ENCODE measurements at places on chromosomes 4 and X.

GRCh38 chrX:85084770-85085393 is 81.2 kb downstream of the APOOL start:
- DNase-seq = peak; percentile 23

DNA sequence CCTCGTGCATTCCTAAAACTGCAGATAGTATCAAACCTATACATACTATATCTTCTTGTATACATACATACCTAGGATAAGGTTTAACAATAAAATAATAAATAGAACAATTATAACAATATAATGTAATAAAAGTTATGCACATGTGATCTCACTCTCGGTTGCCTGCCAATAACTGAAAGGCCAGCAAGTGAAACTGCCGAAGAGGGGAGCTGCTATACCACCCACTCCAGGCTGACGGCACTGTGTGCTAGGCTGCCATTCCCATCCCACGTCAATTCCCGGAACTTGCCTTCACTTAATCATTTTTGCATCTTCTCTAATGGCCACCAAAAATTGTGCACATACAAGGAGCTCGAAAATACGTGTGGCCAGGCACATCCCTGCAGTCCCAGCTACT is 451.1 kb upstream of the FAT1 start:
- DNase-seq = no peak

DNA sequence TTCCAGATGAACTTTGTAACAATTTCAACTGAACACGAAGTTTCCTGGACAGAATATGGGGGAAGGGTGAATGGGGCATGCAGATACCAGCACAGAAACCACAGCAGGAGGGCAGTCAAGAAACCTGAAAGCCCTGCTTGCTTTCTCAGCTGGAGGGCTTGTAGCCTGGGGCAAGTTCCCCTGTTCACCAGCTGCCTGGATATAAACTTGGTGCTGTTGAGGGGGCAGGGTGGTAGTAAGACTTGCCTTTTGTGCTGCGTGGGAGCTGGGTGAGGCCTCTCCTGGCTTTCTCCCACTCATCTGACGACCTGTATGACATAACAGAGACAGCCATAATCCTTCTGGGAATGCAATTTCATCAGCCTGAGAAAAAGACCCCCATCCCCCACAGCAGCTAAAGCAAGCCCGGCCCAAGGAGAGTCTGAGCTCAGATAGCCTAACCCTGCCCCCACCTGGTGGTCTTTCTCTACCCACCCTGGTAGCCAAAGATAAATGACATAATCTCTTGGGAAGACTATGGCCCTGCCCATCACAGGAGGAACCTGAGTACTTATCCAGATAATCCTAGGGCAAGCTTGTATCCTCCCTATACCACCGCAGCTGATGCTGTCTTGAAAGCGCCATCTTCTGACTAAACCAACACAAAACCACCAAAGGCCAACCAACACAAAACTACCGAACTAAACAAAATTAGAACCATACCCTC is 234.3 kb downstream of the LAS1L start:
- DNase-seq = peak; percentile 11

DNA sequence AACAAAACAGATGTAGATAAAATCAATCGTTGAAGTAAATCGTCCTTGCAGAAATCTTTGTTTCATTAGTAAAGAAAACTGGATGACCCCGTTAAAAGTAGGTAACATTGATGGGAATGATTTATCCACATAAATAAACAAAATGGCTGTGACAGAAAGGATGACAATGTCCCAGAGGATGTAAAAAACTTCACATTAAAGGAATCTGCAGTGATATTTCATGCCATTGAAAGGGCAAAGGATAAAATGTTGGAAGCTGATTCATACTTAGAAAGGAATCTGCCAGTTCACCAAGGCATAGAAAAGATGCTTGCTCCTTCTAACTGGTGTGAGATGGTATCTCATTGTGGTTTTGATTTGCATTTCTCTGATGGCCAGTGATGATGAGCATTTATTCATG is 24.2 kb upstream of the EPGN start:
- no peak for DNase-seq

DNA sequence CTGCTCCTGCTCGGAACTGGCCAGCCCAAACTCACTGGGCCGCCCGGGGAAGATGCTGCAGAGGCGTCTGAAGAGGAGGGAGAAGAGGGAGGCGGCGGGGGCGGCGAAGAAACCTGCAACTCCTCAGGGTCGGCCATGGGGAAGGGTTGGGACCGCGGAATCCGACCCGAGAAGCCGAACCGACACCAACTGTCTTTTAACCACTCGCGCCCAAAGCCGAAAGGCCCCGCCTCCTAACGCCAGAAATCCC is at the start of gene C4orf46:
Gene C4orf46, minus strand, starts transcription at position 223 of the 250 bp plus-strand sequence. Its CDS starts 86 bp downstream, at position 137.
- no peak for DNase-seq

DNA sequence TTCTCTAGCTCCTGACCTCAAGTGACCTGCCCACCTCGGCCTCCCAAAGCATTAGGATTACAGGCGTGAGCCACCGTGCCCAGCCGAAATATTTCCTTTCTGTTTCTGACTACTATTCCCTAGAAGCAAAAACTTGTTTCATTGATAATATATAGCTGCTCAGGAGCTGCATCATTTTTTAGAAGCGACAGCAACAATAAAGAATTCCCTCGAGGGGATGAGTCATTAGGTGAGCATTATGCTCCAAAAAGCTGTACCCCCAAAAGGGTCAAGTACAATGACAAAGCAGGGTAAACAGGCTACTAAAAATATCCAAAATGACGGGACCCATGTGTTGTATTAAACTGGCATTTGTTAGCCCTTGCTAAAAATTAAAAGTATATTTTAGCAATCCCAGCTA is 67.0 kb downstream of the RBM47 start:
- DNase-seq = no peak

- no peak for DNase-seq
Observed at GRCh38 chr4:29002151-29002550, 1718.0 kb upstream of the PCDH7 start.

- DNase-seq = peak; percentile 5
Observed at GRCh38 chrX:132858018-132858417, 100.4 kb downstream of the HS6ST2 start.

GRCh38 chr4:26717332-26717731 is 133.4 kb downstream of the TBC1D19 start:
- no peak for DNase-seq

DNA sequence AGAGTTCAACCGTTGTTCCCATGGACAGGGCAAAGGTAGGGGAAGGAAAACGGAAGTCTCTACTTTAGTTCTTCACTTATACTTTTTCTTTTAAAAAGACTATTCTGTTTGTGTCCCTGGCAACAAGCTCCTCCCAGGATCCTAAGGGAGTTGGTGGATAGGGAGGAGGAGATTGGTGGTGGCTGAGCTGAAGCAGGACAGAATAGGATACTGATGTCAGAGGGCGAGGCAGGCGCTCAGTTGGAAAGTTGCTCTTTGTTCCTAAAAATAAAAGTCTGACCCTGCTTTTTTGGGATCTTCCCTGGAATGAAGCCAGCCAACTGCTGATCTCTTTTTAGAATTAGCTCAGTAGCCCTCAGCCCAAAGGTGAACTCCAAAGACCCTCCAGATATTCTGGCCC is 104.7 kb downstream of the MGST2 start:
- DNase-seq = no peak

GRCh38 chr4:15692602-15693001 is 10.3 kb upstream of the BST1 start:
- DNase-seq = no peak

DNA sequence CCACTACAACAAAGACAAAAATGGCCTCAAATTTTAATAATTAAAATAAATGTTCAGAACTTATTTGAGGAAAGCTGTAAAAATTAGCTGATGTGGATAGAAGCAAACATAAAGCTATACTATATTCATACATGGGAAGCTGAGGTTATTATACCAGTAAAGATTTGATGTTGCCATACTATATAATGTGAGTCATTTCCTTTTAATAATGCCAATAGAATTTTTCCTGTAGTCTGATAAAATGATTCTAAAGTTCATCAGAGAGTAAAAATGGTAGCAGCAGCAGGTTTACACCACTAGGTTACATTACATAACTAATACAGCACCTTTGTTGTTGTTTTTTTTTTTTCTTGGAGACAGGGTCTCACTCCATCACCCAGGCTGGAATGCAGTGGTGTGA is 45.5 kb upstream of the CYP2U1 start:
- no peak for DNase-seq

DNA sequence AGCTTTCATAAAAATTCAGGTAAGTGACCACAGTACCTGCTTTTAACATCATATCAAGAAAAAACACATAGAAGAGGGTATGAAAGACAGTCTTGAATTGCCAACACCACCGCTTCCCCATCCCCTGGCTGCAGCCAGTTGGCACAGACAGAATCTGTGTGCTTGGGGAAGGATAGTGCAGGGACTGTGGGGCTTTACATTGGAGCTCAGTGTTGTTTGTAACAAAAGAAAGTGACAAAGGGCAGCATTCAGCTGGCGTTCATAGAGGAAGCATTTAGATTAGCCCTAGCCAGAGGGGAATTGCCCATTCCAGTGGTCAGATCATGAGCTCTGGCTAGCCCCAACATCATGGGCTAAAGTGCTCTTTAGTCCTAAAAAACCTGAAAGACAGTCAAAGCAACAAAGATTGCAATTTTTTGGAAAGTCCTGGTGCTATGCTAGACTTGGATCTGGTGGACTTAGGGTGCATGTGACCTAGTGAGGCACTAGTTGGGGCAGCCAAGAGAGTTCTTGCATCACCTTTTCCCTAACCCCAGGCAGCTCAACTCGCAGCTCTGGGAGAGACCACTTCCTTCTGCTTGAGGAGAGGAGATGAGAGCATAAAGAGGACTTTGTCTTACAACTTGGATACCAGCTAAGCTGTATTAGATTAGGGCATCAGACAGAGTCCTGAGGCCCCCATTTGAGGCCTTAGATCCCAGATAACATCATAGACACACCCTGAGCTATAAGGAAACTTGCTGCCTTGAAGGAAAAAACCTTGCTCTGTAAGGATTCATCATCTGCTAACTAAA is 1602.4 kb upstream of the ADGRL3 start:
- DNase-seq = no peak

DNA sequence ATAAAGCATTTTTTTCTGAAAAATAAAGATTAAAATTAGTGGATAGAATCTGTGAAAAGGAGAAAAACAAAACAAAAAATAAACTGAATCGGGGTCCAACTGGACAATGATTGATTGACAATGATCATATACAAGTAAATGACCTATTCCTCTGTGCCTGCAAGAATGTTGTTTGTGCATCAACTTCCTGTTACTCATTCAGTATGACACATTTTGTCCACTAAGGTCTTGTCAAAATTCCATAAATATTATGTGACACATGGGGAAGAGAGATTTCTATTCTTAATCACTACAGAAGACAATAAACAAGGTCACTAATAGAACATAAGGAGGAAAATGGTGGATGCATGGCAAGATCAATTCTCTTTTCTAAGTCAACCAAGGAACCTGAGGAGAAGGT is 54.9 kb downstream of the F8 start:
- DNase-seq = no peak

- no peak for DNase-seq
Observed at GRCh38 chr4:165668694-165669093, 204.3 kb upstream of the TLL1 start.

GRCh38 chr4:184384056-184384809 is 90.1 kb downstream of the IRF2 start:
- DNase-seq = peak; percentile 75

- DNase-seq = no peak
Observed at GRCh38 chr4:122221322-122221721, 69.2 kb downstream of the BLTP1 start.

DNA sequence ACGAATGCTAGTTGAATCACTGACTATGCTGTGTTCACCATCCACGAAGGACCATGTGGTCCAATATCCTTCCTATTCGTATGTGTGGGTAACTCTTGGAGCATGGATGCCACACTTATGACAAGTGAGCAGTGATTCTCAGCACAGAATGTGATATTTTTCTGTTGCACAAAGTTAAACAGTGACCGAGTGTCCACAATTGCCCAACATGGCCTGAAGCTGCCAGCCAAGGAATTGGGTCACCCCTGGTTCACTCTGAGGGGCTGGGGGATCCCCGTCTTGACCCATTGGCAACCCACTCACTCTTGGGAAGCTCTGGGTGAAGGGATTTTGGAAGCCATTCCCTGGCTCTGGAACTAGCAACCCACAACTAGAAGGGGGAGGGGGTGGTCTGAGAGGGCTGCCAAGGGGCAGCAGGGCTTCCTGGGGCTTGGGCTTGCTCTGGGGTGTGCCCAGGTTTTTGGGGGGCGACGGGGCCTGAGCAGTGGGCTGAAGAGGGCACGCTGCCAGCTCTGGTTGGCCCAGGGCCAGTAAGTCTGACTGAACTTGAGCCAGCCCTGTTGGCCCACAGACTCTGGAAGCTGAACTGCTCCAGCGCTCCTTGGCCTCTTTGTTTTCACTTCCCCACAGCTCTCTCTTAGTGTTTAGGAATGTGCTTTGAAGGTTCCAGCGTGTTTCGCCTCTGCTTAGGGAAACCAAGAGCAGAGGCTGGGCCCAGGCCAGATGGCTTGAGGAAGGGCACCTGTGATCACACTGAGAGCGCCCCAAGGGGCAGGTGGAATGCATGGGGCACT is 43.1 kb upstream of the BCOR start:
- DNase-seq = no peak

GRCh38 chrX:129755779-129756650 is 17.2 kb downstream of the XPNPEP2 start:
- DNase-seq = peak; percentile 70

GRCh38 chr4:98564852-98565251 is 93.6 kb downstream of the TSPAN5 start:
- no peak for DNase-seq

DNA sequence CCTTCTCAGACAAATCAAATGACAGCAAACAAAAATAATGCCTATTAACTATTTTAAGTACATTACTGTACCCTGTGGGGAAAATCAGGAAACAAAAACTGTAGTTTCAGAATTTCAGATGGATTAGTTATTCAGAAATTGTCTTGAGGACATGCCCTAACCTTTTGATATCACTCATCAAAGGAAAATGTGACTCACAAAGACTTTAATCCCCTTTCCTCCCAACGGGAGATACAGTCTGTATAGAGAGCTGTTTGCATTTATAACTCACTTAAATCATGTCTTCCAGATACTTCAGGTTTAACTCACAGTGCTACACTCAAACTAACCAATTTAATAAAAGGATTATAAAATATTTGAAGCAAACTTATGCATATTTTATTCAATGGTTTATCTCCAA is 304.0 kb downstream of the MAPK10 start:
- no peak for DNase-seq

- DNase-seq = no peak
Observed at GRCh38 chrX:11100281-11101035, 10.7 kb upstream of the HCCS start.

All from DND-41 (cell line).